ENCODE measurements at places on chromosomes 6 and 20.

- no peak for DNase-seq
Measured at GRCh38 chr6:90072935-90073464, 178.7 kb downstream of the GJA10 start.

DNA sequence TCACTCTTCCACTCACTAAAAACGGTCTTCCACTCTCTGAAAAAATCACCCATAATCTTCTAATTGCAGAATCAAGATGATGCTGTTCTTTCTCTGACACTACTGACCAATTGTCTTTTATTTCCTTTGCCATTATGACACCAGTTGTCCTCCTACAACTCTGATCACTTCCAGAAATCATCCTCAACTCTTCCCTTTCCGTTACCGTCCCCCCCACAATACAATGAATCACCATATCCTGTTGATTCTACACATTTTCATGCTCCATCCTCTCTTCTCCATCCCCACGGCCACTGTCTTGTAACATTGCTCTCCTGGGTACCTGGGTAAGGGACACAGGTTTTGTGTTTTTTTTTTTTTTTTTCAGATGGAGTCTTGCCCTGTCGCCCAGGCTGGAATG is 2.5 kb upstream of the PPP2R5D start:
- DNase-seq, result no peak

GRCh38 chr20:44400671-44400969 is 45.1 kb downstream of the HNF4A start:
- no peak for DNase-seq

- no peak for DNase-seq
Measured at GRCh38 chr20:49276161-49276960, 1.5 kb downstream of the ZNFX1 start.

DNA sequence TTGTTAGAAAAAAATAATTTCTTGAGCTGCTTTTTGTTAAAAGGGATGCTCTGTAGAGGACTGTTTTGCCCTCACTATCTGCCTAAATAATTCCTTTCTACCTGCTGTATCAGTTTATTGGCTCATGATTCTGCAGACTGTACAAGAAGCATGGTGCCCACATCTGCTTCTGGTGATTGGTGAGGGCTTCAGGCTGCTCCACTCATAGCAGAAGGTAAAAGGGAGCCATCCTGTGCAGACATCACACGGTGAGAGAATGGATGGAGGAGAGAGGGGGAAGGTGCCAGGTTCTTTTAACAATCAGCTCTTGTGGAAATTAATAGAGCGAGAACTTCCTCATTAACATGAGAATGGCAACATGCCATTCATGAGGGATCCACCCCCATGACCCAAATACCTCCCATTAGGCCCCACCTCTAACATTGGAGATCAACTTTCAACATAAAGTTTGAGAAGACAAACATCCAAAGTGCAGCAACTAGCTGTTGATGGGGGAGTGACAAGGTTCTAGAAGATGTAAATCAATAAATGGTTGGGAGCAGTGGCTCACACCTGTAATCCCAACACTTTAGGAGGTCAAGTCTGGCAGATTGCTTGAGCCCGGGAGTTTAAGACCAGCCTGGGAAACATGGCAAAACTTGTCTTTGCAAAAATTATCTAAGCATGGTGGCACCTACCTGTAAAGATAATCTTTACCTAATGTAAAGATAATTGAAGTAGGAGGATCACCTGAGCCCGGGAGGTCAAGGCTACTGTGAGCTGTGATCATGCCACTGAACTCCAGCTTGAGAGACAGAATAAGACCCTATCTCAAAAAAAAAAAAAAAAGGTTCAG is 15.7 kb upstream of the AHCY start:
- DNase-seq, result no peak

DNA sequence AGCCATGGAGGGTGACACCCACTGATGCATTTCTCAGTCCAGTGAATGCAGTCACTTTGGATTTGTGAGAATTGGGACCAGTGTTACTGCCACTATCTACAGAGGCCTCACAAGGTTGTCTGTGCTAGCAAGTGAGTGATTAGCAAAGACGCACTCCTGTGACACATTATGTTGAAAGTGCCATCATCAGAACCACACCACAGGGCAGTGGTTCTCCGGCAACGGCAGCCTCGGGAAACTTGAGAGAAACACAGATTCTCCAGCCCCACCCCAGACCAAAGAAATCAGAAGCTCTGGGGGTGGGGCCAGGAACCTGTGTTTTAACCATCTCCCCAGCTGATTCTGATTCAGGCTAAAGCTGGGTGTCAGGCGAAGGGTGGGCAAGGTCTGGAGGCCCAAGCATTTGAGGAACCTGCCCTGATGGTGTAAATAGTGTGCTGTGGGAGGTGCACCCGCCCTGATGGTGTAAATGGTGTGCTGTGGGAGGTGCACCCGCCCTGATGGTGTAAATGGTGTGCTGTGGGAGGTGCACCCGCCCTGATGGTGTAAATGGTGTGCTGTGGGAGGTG is 39.9 kb downstream of the TMEM242 start:
- no peak for DNase-seq

DNA sequence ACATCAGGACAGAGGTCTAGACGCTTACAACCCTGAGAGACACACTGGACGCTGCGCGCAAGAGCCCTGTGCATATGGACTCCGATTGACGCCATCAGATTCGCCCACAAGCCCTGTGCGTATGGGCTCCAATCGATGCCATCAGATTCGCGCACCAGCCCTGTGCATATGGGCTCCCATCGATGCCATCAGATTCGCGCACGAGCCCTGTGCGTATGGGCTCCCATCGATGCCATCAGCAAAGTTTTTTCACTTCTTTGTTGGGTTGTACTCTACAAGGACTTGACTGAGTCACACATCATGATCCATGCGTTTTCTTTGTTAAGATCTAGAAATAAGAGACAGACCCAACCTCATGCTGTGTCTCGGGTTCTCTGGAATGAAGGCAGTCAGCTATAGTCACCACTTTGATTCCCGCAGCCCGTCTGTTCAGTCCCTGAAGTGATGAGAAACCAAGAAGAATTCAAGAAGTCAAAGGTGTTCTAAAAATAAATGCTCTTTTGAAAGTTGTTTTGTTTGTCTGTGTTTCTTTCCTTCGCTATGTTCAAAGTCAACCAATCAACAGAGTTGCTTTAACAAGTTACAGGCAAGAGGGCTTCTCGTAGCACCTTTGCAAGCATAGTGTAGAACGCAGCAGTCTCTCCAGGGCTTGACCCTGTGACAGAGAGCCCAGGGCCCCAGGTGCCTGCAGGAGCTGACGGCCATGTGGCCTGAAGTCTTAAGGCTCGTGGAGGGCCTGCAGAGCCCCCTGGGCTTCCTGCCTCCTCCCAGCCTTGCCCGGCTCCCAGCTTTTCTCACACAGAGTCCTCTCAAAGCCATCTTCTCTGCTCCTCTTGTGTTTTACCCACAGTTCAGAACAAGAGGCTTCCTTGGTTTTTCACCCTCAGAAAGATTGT is 7.9 kb downstream of the RPS6KA2 start:
- no peak for DNase-seq

- DNase-seq, result no peak
Measured at GRCh38 chr6:54403096-54403495, 94.9 kb downstream of the TINAG start.

DNA sequence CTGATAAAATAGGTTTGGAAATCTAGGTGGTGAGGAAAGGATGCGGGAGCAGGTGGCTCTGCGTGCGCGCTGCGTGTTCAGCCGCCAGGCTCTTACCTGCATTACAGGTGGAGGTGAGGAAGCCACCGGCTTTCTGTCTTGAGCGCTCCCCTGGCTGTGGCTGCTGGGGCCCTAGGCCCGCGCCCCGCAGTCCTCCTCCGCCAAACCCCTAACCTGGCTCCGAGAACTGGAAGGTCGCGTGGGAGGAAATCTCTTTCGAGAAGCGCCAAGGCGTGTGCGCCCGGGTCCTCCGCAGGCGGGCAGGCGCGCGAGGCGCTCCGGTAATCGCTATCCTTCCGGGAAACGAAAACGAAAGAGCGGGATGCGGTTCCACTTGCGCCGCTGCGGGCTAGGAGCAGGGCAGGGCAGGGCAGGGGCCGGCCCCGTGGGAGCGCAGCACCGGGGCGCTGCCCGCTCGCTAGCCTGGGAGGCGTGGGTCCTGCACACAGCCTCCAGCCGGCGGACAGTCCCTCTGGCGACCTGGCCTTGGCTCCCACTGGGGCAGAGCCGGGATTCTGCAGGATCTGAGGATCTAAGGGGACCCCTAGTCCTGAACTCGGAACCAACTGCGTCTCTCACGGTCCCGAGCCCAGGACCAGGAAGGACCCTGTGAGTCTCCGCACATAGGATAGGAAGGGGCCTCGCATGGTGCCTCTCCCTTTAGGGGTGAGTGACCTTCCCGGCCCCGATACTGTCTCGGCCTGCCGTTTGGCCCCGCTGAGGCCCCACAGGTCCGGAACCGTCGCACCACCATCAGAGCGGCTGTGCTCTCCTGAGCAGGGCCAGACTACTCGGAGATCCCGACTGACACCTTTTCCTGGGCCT is at the start of gene ETV7:
ETV7 (minus strand) TSS at position 230 of the 864 bp plus-strand sequence; CDS start at position 102, 128 bp downstream.
- no peak for DNase-seq

Data from GM19239 (cell line).